ENCODE measurements at places on chromosomes 16 and 17.

DNA sequence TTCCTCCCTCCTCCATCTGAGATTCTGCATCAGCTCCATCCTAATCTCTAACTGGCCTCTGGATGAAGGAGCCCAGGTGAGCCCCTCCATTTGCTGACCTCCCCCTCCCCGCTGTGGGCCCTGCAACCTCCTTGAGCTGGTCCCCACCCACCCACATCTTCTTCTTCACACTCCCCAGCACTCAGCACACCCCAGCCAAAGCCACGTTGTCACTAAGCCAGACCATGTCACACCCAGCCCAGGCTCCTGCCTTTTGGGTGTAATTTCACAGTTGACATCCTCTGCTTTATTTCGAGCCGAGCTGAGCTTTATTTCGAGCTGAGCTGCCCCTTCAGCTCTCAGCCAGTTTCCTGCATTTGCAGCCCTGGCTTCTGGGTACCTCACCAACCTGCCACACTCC lies 282.7 kb upstream of the TNRC6C start:
- DNase-seq: no peak

- no peak for DNase-seq
Measured at GRCh38 chr16:55392701-55393100, 68.7 kb downstream of the IRX6 start.

GRCh38 chr17:27226611-27227230 lies 67.2 kb upstream of the WSB1 start:
- no peak for DNase-seq

GRCh38 chr17:18000030-18000408 lies 27.4 kb downstream of the DRC3 start:
- no peak for DNase-seq

DNA sequence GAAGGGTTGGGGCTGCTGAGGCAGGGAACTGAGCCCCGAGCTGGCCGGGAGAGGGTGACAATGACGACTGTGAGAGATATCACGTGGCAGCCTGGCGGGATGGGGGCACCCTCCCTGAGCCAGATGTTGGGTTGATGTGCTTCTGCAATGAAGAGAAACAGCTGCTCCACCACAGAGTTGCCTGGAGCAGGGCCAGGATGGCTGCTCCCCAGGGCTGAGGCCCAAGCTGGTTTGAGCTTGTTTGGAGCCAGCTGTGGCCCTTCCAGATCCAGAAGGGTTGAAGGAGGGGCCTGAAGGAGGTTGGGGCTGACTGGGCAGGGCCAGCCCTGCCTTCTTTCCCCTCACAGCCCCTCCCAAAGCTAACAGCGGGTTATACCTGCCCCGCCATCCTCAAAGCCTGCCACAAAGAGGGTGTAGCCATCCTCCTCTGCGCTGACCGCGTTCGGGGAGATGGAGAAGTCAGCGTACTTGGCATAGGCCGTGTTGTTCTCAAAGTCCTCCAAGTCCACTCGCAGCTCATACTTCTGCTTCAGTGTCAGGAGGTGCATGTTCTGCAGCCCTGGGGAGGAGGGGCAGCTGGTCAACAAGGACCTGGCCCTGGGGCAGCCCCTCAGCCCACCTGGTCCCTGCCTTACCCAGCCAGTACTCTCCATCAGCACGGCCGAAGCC lies 2.1 kb downstream of the MFAP4 start:
- no peak for DNase-seq

DNA sequence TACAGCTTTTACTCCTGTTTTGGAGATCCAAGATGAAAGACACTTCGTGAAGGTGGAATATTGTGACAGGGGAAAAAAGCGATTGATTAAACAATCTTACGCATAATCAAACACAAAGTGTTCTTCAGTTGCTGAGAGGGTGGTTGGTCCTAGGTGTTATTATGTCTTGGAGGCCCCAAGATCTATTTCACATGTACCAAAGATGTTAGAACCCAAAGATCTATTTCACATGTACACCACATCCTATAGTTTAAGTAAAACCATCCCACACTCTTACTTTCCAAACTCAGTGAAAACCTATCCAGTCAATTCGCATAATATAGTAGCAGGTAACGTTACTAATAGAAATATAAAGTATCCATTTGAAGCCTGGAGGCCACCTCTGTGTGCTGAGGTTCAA lies 242.6 kb upstream of the MAF start:
- no peak for DNase-seq

GRCh38 chr16:16064874-16065384 lies 115.5 kb downstream of the ABCC1 start:
- no peak for DNase-seq

DNA sequence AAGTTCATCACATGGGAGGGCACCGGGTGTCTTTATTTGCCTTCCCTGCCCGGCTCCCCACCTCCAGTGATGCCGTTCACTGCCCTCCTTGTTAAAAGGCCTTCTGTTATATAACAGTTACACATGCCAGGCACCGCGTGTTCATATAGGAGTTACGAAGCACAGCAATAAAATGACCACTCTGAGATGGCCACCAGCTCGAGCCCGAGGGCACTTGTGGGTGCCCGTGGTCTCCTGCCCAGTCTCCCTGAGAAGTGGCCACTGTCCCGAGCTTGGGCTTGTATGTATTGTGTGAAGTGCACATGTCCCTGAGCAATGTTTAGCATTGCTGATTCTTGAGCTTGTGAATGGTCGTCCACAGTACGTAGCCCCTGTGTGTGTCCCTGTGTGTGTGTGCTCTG lies 355.6 kb downstream of the SEC14L1 start:
- no peak for DNase-seq

DNA sequence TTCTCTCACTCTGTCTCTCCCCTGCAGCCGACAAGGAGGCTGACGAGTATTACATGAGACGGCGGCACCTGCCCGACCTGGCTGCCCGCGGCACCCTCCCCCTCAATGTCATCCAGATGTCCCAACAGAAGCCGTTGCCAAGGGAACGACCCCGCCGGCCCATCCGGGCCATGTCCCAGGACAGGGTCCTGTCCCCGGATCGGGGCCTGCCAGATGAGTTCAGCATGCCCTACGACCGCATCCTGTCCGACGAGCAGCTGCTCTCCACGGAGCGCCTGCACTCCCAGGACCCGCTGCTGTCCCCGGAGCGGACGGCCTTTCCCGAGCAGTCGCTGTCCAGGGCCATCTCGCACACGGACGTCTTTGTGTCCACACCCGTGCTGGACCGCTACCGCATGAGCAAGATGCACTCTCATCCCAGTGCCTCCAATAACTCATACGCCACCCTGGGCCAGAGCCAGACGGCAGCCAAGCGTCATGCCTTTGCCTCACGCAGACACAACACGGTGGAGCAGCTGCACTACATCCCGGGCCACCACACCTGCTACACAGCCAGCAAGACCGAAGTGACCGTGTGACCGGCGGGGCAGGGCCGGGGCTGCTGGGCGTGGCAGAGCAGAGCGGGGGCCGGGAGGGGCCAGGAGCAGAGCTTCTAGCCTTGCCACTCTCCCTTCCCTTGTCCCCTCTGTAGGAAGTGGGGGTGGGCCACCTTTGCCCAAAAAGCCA lies 40.4 kb upstream of the DNAH9 start:
- DNase-seq: no peak

GRCh38 chr17:65393514-65393913 lies 167.9 kb downstream of the AXIN2 start:
- DNase-seq: no peak
